Fibroblast of lung (primary cell): ENCODE measurements at places on chromosomes 3 and 15.
A peak's percentile ranks its signal among the peaks of the same experiment; 100 is the strongest.

GRCh38 chr15:83289160-83289559 is 4.7 kb upstream of the BNC1 start:
- peak; percentile 80 for DNase-seq

DNA sequence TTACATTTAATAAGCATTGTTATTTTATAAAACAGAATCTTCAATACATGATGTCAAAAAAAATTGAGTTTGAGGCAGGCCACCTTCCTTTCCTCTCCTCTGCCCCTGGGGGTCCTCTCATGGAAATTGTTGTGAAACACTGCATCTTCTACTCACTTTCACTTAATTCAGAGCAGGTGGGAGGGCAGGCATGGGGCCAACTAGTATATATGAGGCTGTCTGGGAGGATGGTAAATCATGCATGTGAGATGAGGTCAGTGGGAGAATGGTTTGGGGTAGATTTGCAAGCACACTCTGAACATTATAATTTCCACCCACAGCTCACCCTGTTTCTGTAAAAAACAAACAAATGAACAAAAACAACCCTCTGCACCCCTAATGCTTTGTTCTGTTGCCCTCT is 10.4 kb upstream of the CCDC14 start:
- peak; percentile 5 for DNase-seq

DNA sequence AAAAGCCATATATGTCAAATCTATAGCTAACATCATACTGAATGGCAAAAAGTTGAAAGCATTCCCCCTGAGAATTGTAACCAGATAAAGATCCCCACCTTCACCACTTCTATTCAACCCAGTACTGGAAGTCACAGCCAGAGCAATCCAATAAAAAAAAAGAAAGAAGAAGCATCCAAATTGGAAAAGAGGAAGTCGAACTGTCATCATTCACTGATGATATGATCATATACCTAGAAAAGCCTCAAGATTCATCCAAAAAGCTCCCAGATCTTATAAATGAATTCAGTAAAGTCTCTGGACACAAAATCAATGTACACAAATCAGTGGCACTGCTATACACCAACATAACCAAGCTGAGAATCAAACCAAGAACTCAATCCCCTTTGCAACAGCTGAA is 97.4 kb downstream of the CBLB start:
- DNase-seq = no peak

DNA sequence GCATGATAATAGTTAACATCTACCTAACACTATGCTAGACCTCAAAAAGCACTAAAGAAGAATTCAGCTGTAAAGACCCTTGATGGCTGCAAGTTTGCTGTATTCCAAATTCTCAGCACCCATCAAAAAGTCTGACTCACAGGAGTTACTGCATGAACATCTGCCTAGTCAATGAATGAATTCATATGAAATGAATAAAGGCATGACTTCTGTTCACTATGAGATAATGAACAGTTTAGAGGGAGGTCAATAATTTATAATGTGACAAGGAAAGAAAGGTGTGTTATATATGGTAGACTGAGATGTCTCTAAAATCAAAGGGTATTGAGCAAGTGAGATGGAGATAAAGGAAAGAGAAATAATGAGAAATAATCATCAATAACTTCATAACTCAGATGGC is 508.2 kb upstream of the TGFBR2 start:
- DNase-seq = peak; percentile 71
